ENCODE measurements at places on chromosomes 2 and 18.

- DNase-seq: no peak
Measured at GRCh38 chr2:160239436-160239835, 39.4 kb upstream of the ITGB6 start.

GRCh38 chr2:197915548-197916265 is 111.3 kb downstream of the PLCL1 start:
- DNase-seq: no peak

GRCh38 chr2:71813807-71814470 is 333.7 kb downstream of the CYP26B1 start:
- no peak for DNase-seq

DNA sequence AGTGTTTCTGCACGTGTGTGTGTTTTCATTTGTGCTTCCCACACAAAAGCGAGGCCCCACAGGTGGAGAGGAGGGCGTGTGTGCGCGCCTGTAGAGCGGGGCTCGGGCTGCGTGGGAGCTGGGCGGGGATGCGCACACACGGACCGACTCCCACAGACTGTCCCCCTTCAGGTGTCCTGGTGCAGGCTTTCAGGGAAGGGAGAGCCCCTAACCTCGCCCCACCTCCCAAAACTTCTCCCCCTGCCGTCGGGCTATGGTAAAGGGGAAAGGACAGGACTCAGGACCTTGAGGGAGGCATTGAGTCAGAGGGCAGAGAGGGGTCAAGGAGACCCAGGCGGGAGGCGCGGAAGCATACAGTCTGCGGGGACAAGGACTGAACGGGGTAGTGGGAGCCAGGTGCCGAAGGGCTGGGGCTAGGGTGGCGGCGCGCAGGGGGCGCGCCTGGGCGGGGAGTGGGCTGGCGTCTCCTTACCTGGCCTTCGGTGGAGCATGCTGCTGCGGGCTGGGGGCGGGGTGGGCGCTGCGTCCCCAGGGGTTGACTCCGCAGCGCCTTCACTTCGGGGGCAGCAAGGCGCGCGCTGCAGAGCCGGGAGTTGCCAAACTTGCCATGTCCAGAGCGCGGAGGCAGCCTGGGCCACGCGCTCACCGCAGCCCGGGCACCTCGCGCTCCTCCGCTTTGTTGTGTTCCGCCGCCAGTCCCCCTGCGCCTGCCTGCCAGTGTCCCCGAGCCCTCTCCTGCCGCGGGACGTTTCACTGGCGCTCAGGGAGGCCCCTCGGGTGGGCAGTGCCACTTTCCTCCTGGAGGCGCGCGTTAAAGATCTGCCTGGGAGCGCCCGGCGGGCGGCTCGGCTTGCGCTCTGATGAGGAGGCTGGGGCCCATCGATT is 302.0 kb downstream of the NCKAP5 start:
- no peak for DNase-seq

DNA sequence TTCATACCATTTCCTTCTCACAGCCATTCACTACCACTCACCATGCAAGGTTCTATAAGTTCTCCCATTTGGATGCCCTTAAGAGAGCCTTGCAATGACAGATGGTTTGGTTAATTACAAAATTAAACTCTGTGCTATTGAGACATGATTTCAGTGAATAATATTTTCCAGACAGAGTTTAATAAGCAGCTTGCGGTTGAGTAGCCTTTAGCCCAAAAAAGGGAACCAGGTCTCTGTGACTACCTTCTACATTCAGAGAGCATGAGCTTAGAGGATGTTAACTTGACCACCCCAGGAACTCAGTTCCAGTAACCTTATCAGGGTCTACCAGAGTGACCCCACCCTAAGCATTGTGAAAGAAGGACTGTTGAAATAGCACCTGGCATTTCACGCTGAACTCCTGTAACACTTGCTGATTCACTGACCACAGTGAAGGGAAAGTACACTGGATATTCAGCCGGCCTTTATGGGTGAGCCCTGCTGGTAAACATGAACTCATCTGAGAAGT is 1173.1 kb upstream of the ZEB2 start:
- DNase-seq: no peak

DNA sequence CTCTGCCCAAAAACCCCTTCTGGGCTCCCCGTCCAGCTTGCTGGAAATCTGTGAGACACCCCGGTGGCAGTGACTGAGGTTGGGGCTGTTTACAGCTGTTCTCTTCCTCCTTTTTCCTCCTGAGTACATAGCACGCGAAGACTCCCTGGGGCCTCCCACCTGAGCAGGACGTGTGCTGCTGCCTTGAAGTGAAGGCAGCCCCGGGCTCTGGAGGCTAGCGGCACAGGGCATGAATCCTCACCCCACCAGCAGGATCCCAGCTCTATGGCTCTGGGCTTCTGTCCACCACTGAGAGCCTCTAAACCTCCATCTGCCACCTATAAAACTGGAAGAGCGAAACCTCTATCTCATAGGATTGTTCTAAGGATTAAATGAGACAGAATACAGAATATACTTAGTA is 182.5 kb downstream of the TMEM163 start:
- DNase-seq: no peak

- no peak for DNase-seq
Measured at GRCh38 chr2:207162316-207162715, 3.4 kb downstream of the KLF7 start.

DNA sequence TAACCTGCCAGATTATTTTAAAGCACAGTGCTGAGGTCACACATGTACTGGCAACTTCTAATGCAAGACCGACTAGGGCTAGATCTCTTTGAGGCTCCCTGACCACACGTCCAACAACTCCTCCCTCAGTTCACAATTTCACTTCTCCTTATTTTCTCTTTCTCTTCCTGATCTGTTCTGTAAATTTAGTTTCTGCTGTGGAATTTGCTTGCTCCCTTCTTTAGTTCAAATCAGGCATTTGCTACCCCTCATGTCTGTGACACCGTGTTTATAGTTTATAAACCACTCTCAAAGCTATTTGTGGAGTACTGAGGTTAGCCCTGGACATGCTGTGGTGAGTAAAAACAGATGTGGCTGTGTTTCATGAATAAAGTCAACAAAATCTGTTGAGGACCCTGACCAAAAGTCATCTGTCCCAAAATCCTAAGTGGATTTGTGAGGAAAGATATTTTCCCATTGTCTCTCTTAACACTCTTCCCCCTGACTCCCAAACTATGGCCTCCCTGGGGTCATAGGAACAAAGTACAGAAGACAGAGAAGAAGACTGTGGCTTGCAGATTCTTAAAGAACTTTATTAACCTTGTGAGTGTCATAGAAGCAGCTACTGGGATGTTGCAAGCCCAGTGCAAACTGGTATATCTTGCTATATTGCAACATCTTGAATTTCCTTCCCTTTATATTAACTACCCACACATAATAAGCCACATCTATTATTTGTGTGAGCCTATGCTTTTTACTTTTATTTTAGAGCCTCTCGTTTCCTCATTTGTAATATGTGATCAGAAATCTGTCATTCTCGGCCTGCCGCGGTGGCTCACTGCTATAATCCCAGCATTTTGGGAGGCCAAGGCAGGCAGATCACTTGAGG is 3.5 kb upstream of the NAGK start:
- no peak for DNase-seq

GRCh38 chr2:179487010-179487731 is 222.5 kb upstream of the SESTD1 start:
- DNase-seq: no peak

- no peak for DNase-seq
Measured at GRCh38 chr18:9392726-9393125, 58.2 kb downstream of the TWSG1 start.

Measured in activated CD4-positive, alpha-beta T cell treated with anti-CD3 and anti-CD28 coated beads, Interleukin-2, amount 50 U/mL, for 24 hours (primary cell).